Muscle of arm (tissue), 14 donors: ENCODE measurements at places on chromosomes 7 and 10.

DNA sequence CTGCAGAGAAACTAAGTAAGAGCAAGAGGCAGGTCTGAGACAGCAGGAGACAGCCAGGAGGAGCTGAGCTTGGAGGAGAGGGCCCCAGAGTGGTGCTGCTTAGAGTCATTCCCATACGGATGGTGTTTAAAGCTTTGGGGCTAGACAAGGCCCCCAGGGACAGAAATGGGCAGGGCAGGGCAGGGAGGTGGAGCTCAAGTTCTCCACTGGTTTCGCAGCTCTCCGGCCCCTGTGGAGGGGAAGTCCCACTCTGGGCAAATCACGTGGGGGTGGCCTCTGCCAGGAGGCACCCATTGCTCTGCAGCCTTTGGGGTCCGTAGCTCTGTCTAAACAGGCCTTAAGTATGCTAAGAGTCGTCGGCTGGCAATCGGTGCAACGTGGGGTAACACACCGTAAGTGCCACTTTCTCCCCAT, 1.0 kb upstream of the PTPRE start:
- no peak for DNase-seq

- no peak for DNase-seq
These were observed 9.8 kb upstream of the ARHGAP19 start for GRCh38 chr10:97302088-97302791.

DNA sequence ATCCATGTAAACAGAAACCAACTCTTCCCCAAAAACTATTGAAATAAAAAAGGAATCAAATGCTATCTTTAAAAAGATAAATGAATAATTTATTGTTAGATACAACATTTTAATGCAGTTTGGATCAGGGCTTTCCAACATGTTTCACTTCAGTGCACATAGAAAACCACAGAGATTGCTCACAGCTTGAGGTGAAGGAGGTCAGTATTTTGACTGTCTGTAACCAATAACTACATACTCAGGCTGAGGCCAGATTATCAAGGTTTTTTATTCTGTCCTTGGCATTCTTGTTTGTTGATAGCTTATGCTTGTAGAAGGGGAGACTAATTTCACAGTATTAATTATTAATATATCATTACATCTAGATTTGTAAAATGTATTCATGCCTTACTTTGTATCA, 195.5 kb downstream of the PRKG1 start:
- DNase-seq, result no peak

DNA sequence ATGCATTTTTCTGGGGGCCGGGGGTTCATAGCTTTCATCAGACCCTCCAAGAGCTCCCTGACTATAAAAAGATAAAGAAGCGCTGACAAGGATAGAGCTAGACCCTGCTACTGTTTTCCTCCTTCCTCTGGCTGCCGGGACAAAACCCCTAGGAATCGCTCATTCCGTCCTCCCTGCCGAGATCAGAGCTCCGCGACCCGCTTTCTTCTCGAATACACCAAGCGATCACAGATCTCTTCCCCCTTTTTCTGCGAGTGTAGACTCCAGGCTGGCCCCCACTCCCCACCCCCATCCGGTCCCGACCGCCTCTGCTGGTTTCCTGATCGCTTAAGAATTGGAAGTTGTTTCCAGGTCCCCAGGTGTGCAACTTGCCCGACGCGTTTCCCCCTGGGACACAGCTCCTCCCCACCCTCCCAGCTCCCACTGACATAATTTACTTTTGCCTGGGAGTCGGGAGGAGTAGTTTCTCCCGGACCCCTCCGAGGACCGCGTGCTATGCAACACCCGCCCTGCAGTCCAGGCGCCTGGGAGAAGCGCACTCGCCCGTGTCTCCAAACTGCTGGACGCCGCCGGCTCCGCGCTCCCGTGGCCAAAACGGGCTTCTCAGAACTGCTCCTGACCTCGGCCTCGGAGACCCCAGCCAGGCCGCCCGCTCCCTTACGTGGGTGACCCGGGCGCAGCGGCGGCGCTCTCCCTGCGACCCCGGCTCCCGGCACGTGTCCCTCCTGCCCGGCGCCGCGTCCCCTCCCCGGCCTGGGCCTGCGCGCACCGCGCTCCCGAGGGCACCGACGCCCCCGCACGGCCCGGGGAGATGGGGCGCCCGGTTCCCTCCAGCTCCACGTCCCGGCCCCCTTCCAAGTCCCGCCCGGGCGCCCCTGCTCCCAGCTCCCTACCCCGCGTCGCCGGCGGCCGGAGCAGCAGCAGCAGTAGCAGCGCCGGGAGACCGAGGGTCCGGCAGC, 552 bp downstream of the IL15RA start:
- DNase-seq, result peak; percentile 44

GRCh38 chr7:46571996-46572395, 650.9 kb upstream of the IGFBP3 start:
- no peak for DNase-seq

DNA sequence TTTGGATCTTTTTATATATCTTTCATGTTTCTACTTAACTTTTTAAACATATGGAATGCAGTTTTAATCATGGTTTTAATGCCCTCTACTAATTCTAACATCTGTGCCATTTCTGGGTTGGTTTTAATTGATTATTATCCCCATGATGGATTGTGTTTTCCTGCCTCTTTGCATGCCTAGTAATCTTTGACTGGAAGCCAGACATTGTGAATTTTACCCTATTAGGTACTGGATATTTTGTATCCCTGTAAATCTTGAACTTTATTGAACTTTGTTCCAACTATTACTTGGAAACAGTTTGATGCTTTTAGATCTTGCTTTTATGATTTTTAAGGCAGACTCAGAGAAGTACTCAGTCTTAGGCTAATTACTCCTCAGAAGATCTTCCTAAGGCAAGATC, 16.0 kb upstream of the RBM20 start:
- DNase-seq, result no peak

DNA sequence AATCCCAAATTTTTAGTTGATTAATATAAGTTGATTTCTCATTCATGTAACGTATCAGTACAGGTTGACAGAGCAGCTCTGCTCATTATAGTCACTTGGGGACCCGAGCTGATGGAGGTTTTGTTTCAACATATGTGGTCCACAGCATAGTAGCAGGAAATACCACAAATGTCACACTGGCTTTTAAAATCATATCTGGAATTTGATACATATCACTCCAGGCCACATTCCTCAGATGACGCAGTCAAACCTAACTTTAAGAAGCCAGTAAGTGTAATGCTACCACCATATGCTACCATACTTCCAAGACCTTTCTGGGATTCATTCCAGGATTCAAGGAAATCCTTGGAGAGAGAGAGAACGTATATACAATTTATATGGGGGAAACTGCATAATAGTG, 156.3 kb downstream of the PHF14 start:
- DNase-seq, result no peak

DNA sequence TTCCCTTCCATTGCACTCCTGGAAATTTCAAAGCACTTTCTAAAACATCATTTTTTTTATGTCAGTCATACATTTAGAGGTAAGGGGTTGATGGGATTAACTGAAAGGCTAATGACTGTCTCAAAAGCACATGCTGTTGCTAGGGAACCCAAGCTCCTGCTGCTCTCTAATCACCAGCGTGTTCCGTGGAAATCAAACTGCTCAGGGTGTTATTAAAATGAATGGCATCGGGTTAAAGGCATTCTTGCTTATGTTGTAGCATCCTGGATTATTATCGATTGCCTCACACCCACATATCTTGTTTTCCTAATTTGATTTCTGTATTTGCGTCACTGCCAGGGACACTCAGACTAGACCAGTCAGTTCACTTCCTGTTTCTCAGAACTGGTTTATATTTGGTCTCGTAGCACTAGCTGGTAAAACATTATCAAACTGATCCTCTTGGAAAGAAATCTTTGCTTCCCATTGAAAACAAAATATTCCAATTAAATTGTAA, 216.5 kb upstream of the MKLN1 start:
- peak; percentile 15 for DNase-seq

GRCh38 chr10:49053053-49053997, 62.0 kb downstream of the VSTM4 start:
- DNase-seq, result no peak

DNA sequence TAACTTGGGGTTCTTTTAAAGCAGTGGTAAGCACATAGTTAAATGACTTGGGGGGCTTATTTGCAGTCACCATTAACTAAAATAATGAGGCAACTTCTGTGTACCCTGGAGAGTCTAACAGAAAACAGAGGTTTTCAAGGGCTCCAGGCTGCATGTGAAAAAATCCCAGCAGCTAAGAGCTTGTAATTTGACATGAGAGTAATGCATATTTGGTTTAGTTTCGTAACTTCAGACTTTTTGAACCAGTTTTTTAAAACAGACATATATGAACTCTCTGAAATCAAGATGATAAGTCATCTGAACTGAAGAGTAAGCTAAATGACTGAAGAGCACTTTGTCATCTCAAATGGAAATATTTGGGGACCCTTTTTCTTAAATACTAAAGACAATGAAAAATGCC, 40.2 kb upstream of the IFRD1 start:
- no peak for DNase-seq

DNA sequence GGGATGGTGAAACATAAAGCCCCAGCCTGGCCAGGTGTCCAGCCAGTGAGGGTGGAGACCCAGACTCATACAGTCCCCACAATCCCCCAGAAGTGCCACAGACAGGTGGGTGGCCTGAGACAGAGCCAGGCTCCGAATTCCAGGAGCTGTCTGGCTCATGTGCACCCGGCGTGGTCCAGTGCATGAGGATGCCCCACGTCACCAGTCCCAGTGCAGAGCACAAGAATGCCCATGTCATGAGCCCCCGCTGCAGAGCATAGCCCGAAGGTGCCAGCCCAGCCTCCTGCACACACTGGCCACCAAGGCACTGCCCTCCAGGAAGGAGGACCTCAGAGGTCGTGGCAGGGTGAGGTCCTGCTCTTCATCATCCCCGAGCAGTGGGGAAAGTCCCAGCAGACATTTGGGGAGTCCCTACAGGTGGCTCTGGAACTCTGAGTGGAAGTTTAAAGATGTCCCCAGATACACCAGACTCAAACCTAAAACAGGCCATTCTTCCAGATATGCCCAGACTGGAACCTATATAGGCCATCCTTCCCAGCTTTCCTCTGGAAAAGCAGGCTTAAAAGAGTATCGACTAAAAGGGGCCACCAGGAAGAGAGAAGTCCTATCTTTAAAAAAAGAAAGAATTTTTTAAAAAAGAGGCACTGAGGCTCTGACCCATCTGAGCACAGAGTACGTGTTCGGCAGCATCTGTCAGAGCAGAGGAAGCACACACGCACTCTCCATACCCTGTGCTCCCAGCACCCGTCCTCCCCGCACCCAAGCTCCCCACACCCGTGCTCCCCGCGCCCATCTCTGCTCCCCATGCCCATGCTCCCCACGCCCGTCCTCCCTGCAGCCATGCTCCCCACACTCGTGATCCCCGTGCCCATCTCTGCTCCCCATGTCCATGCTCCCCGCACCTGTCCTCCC, 11.5 kb downstream of the DIP2C start:
- no peak for DNase-seq

GRCh38 chr10:31261511-31262311, 57.3 kb upstream of the ZEB1 start:
- peak; percentile 53 for DNase-seq

DNA sequence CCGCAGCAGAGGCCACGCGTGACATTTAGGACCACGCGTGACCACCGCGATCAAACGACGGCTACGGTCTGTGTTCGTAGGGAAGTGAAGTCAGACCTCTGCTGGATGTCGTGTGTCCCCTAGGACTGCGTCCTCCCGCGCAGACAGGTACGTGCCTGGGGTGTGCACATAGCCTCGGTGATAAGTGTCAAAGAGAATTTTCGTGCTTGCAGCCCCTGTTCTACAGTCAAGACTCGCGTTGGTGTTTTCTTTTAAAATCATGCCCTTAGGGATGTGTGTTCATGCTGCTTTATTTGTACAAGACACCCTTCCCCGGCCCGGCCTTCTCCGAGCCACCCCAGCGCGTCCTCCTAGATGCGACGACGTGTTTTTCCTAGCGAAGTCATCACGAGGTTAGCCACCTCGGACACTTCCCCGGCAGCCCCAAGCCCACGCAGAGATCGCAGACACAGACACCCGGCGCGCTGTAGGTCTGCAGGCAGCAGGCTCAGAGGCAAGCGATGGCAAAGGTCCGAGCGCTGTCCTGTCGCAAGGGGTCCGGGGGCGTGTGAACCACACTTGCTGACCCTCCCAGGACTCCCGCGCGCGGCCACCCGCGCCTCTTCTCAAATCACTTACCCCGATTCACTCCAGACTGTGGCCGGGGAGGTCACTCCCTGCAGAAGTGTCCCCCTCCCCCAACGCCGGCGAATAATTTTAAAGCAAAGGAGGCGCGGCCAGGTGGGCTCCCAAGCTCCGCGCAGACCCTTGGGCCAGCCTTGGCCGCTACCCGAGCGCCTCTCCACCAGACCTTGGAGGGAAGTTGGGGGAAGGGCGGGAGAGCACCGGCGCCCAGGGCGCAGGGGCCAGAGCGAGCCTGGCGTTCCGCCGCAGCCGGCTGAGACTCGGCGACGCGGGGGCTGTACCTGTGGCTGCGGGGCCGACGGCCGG, 552 bp downstream of the MKX start:
- peak; percentile 25 for DNase-seq

DNA sequence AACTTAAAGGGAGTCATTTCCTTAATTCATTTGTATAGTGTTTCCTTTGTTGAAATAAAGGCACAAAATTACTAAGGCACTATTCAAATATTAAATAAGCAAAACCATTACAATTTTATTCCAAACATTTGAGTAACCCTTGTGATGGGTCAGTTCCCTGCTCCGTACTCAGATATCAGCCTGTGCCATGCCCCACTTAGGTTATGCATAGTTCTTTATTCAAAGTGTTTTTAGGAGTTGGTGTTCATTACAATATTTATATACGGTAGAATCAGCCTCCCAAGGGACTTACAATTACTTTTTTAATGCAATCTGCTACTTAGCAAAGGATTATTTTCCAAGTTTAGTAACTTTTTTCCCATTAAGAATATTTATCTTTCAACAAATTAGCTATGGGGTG, 119.3 kb upstream of the SEMA3D start:
- DNase-seq, result no peak

- DNase-seq, result no peak
These were observed 4.3 kb upstream of the C1GALT1 start for GRCh38 chr7:7178081-7178480.

DNA sequence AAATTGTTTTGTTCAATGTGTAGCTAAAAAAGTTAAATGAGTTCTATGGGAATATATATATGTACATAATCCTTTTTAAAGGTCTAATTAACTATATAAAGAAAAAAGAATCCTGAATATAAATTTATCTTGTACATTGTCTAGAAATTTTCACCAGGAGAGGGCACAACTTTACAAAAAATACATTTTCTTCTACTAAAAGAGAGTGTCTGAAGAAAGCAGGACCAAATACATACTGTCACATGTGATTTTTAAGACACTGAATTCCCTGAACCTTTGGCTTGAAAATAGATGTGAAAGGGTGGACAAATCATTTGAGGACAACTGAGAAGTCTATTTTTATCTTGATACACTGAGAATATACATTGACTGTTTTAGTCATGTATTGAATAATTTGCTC, 204.3 kb downstream of the DGKB start:
- no peak for DNase-seq

GRCh38 chr7:22561321-22561811, 61.4 kb upstream of the STEAP1B start:
- DNase-seq, result peak; percentile 90
